Activated CD4-positive, alpha-beta T cell treated with anti-CD3 and anti-CD28 coated beads for 36 hours (primary cell): ENCODE measurements at places on chromosomes 1 and 21. TPM values are rescaled to one million over a fixed set of nuclear protein-coding genes. Genes with fewer than 3 reads are reported as not detected.

The KRTAP7-1 gene
- not detected for total RNA-seq

The DNMT3L gene
- not detected for total RNA-seq

DNA sequence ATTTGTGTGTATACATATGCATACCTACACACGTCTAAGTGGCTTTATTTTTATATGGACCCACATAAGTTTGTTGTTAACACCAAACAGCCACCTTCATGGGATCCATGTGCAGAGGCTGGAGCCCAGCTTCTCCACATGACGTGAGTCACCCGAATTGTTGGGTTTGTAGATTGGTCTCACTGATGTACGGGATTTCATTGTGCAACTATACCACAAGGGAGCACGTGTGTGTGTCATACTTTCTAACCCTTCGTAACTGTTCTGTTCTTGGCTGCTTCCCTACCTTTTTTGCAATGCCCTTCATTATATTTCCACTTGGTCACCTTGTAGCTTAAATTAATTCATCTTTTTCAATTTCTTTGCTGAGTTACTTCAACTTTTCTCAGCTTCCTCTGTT lies 21.0 kb downstream of the SPRTN start:
- no peak overlapping the region for H3K4me3 ChIP-seq
- H3K27ac ChIP-seq, result no peak overlapping the region
- peak; percentile 19 for DNase-seq
- H3K27me3 ChIP-seq, result no peaks in the 10 kb centered on the region

GRCh38 chr1:66840929-66841328 lies 39.9 kb upstream of the INSL5 start:
- no peak for DNase-seq
- H3K4me3 ChIP-seq, result no peak overlapping the region
- H3K27me3 ChIP-seq, result no peaks in the 10 kb centered on the region
- H3K27ac ChIP-seq, result peak overlapping the region; percentile 52
- H3K4me1 ChIP-seq, result peaks cover 13% of the 10 kb centered on the region

The STMN1 gene
- 771 TPM for total RNA-seq

- H3K4me1 ChIP-seq, result no peaks in the 10 kb centered on the region
- no peak overlapping the region for H3K4me3 ChIP-seq
- no peaks in the 10 kb centered on the region for H3K36me3 ChIP-seq
- H3K27me3 ChIP-seq, result peaks cover 5% of the 10 kb centered on the region
- no peak overlapping the region for H3K27ac ChIP-seq
Observed at GRCh38 chr1:99557546-99558202, 88.2 kb upstream of the PALMD start.

The TEX38 gene
- 0.18 TPM for total RNA-seq

DNA sequence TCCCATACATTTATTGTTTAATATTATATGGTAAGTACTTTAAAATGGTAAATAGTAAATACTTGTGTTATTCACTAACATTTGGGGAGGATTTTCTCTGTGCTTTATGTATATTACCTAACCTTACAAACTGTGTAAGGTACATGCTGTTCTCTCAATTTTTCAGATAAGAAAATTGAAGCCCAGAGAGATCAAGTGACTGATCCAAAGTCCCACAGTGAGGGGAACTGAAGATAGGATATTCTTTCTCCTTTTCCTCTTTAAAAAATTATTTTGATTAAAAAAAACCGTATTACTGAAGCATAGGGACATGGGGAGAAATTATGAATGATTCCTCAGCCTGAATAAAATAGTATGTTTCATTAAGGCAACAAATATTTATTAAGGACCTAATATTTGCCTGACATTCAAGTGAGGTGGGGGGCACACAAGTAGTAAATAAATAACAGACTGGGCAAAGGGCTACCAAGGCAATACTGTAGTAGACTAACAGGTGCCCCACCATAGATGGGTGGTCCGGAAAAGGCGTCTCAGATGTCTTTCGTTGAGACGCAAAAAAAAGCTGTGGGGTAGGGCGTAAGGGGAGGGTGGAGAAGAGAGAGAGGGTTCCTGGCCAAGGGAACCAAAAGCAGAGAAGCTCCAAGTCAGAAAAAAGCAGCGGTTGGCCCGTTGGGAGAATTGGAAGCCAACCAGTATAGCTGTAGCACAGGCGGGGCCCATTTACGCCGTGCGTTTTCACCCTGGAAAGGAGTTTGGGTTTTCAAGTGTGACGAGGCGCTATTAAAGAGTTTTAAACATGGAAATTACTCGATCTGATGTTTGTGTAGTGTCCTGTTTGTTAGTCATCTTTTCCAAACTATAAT lies 944 bp upstream of the AGO3 start:
- H3K4me1 ChIP-seq, result peaks cover 37% of the 10 kb centered on the region
- H3K4me3 ChIP-seq, result peak overlapping the region; percentile 92

- DNase-seq, result no peak
- H3K4me3 ChIP-seq, result no peak overlapping the region
- H3K36me3 ChIP-seq, result peaks cover 14% of the 10 kb centered on the region
- no peaks in the 10 kb centered on the region for H3K4me1 ChIP-seq
- H3K27me3 ChIP-seq, result no peaks in the 10 kb centered on the region
- no peak overlapping the region for H3K27ac ChIP-seq
Observed at GRCh38 chr1:201145816-201146215, 8.5 kb downstream of the TMEM9 start.

- H3K27me3 ChIP-seq, result no peaks in the 10 kb centered on the region
- DNase-seq, result peak; percentile 31
- peaks cover 75% of the 10 kb centered on the region for H3K36me3 ChIP-seq
- H3K27ac ChIP-seq, result peak overlapping the region; percentile 82
- H3K4me1 ChIP-seq, result peaks cover 93% of the 10 kb centered on the region
Observed at GRCh38 chr1:22089134-22089571, 36.6 kb downstream of the CDC42 start.

DNA sequence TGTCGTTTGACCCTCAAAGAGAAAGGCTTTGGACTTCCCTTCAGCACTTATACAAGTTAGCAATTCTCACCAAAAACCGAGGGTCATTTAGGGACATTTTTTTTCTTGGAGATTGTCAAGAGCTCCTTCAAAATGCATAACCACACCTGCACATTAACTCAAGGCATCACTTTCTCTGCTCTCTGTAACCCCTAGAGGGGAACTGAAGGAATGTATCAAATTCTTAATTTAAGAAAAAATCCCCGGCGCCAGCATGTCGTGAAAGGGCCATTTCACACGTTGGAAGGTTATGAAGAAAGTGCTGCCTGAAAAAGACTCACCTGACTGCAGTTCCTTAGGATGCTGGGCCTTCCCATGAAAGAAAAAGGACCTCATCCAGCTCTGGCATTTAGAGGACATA lies 131.6 kb upstream of the ZC3H12A start:
- peaks cover 4% of the 10 kb centered on the region for H3K27me3 ChIP-seq
- H3K27ac ChIP-seq, result no peak overlapping the region
- no peaks in the 10 kb centered on the region for H3K4me1 ChIP-seq
- no peaks in the 10 kb centered on the region for H3K36me3 ChIP-seq
- DNase-seq, result no peak
- H3K4me3 ChIP-seq, result no peak overlapping the region

DNA sequence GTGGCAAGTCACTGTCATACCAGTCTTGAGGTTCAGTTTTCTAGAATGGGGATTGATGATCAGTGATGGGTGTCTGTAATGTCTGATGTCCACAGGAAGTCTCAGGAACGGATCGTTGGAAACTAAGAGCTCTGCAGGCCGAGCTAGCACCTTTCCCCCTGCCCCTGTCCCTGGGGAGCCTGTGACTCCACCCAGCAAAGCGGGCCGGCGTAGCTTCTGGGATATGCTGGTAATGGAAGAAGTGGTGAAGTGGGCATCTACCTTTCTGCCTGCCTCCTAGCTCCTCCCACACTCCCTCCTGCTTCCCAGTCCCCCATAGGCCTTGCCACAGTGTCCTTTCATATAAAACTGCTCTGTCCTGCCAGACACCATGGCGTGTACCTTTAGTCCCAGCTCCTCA lies 13.4 kb downstream of the HYI start:
- no peaks in the 10 kb centered on the region for H3K4me1 ChIP-seq
- H3K27me3 ChIP-seq, result no peaks in the 10 kb centered on the region
- H3K4me3 ChIP-seq, result no peak overlapping the region

DNA sequence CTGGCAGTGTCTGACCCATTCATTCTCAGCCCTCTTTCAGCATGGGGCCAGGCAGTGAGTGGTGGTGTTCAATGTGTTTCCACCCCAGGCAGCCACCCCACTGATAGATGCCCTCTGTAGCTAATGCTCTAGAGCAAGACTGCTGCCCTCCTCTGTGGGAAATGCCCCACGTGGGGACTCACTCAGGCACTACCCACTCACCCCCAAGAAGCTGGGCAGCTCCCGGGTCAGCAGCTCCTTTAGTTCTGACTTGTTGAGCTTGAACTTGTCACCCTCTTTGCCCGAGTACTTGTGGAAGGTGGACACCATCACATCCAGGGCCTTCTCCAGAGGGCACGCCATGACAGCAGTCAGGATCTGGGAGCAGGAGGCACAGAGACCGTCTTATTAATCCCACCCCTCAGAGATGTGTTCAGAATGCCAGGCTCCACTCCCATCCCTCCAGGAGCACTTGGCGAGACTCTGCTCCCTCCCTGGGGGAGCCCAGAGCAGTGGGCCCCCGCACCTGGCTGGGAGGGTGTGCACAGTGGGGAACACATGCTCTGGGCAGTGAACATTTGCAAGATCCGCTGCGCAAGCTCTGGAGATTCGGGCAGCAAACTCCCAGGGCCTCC lies 1.0 kb downstream of the S100A4 start:
- peak overlapping the region; percentile 78 for H3K4me3 ChIP-seq
- H3K4me1 ChIP-seq, result peaks cover 78% of the 10 kb centered on the region
- H3K27me3 ChIP-seq, result no peaks in the 10 kb centered on the region
- peaks cover 24% of the 10 kb centered on the region for H3K36me3 ChIP-seq

DNA sequence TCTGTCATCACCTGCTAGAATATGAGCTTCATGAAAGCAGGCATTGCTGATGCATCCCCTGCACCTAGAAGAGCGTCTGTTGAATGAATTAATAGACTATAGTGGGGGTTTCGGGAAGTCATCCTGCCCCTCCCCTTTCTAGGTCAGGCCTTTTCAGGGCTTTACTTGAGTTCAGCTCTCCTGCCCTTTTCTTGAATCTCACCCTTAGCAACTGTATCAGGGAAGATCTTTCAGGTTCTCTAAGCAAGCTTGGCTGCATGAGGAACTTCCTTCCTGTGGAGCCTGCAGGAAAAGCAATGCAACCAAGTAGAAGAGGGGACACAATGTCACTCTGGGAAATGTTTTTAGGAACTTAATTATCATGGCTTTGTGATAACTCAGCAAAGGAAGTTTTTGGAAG lies 27.2 kb upstream of the KIAA0040 start:
- no peak for DNase-seq
- H3K36me3 ChIP-seq, result no peaks in the 10 kb centered on the region
- no peak overlapping the region for H3K27ac ChIP-seq
- peaks cover 9% of the 10 kb centered on the region for H3K4me1 ChIP-seq
- H3K27me3 ChIP-seq, result no peaks in the 10 kb centered on the region

DNA sequence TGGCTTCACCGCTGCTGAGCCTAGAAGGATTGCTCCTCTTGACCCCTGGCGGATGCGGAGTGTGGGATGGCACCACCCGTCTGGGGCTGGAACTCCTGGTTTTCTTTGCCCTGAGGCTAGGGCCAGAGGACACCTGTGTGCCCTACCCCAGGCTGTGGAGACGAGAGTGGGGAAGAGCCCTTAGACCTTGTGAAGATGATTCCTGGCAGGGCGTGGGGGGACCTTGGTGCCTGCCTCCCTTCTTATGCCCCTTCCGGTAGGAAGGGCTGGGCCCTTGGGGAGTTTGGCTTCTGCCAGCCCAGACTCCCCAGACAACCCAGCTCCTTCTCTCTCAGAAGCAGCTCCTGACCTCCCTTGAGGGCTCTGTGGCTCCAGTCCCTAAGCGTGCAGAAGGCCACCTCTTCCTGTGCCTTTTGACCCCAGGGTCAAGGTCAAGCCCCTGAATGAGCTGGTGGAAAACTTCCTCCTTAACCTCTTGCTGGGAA lies 891 bp downstream of the RPS6KA1 start:
- no peak for DNase-seq
- H3K27ac ChIP-seq, result no peak overlapping the region
- no peaks in the 10 kb centered on the region for H3K36me3 ChIP-seq
- H3K4me3 ChIP-seq, result peak overlapping the region; percentile 81
- no peaks in the 10 kb centered on the region for H3K27me3 ChIP-seq
- peaks cover 27% of the 10 kb centered on the region for H3K4me1 ChIP-seq

- H3K27ac ChIP-seq, result no peak overlapping the region
- H3K36me3 ChIP-seq, result no peaks in the 10 kb centered on the region
- no peaks in the 10 kb centered on the region for H3K4me1 ChIP-seq
- H3K4me3 ChIP-seq, result no peak overlapping the region
Observed at GRCh38 chr1:30856260-30856790, 52.2 kb downstream of the SDC3 start.

DNA sequence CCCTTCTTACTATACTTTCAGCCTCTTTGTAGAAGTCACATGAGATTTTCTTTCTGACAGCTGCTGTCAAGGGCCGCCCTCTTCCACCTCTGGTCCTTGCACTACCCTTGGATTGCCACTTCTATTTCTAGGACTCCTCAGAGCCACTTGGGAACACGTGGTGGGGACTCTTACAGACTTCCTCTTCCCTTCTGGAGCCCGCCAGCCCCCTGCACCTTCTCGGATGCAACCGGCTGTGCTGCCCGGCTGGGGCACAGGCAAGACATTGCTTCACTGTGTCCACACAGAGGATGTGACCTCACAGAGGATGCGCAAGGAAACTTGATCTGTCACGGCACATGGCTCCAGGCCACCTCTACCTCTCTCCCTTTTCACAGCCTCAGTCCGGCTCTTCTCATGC lies 2.4 kb upstream of the IKBKE start:
- peak; percentile 38 for DNase-seq
- no peaks in the 10 kb centered on the region for H3K27me3 ChIP-seq
- peak overlapping the region; percentile 61 for H3K27ac ChIP-seq
- H3K36me3 ChIP-seq, result peaks cover 10% of the 10 kb centered on the region
- H3K4me3 ChIP-seq, result no peak overlapping the region

GRCh38 chr1:38670544-38671122 lies 188.9 kb downstream of the RRAGC start:
- no peaks in the 10 kb centered on the region for H3K36me3 ChIP-seq
- H3K27ac ChIP-seq, result no peak overlapping the region
- no peaks in the 10 kb centered on the region for H3K4me1 ChIP-seq

DNA sequence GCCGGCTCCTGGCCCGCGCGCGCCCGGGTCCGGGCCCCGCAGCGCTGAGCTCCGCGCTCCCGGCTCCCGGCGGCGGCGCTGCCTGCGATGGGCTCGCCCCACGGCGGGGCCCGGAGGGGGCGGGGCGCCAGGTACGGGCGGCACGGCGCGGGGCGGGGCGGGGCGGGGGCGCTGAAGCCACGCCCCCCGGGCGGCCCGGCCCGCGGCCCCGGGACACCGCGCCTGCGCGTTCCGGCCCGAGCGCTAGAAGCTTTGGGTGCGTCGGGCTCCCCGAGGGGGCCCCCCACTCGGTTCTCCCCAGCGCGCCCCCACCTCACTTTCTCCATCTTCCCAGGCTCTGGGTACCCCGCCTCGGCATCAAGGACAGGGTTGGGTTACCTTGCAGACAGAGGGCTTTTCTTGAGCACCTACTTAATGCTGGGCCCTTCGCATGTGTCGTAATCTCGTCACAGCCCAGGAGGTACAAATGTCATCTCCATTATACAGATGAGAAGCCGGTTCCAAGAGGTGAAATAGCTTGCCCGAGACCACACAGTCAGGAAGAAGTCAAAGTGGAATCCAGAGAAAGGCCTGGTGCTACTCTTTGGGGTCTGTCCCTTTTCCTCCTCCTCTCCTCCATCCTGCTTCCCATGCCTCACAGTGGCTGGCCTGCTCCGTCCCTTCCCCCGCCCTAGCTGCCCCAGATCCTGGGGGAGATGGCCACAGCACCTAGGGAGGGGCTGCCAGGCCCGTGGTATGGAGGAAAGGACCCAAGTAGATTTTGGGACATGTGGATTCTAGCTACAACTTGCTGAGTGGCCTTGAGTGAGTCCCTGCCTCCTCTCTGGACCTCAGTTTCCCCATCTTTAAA lies 46.5 kb downstream of the RAP1GAP start:
- peak; percentile 75 for DNase-seq
- peaks cover 2% of the 10 kb centered on the region for H3K4me1 ChIP-seq
- H3K36me3 ChIP-seq, result no peaks in the 10 kb centered on the region
- H3K27ac ChIP-seq, result no peak overlapping the region
- peak overlapping the region; percentile 35 for H3K4me3 ChIP-seq
